IPS DF 6.9 (cell line): ENCODE measurements at places on chromosomes 13 and 19.

GRCh38 chr13:28621449-28621848 is 37.5 kb upstream of the POMP start:
- DNase-seq = no peak

- no peak for DNase-seq
Observed at GRCh38 chr13:22703601-22704209, 477.1 kb upstream of the SGCG start.

DNA sequence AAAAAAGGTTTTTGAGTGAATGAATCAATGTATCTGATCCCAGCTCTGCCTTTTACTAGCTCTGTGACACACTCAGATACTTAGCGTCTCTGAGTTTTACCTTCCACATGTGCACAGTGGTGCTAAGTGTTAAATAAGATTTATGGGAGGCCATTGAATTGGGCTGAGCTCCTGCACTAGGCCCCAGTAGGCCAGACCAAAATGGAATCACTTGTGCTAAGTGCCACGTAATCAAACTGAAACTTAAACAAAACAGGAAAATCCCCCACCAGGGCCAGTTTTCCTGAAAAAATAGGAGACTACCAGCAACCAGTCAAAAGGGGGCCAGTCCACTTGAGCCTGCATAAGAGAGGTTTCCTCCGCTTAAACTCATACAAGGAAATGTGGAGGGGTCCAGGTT is 40.9 kb downstream of the GJA3 start:
- no peak for DNase-seq

GRCh38 chr19:13057147-13057572 is 45.5 kb downstream of the LYL1 start:
- no peak for DNase-seq

GRCh38 chr13:36920616-36921185 is 663 bp upstream of the SMAD9 start:
- DNase-seq = no peak

DNA sequence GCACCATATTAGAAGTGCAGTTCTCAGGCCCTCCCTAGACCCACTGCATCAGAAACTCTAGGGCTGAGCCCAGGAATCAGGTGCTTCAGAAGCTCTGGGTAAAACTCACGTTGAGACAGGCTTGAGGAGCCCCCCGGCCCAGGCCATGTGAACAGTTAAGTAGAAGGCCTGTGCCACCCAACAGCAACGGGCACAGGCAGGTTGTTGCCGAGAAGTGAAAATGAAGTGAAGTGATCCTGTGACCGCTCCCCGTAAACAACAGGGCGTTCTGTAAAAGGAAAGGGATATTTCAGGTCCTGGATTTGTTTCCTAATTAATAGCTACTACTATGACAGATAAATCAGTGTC is 128.8 kb downstream of the ATP11A start:
- no peak for DNase-seq

DNA sequence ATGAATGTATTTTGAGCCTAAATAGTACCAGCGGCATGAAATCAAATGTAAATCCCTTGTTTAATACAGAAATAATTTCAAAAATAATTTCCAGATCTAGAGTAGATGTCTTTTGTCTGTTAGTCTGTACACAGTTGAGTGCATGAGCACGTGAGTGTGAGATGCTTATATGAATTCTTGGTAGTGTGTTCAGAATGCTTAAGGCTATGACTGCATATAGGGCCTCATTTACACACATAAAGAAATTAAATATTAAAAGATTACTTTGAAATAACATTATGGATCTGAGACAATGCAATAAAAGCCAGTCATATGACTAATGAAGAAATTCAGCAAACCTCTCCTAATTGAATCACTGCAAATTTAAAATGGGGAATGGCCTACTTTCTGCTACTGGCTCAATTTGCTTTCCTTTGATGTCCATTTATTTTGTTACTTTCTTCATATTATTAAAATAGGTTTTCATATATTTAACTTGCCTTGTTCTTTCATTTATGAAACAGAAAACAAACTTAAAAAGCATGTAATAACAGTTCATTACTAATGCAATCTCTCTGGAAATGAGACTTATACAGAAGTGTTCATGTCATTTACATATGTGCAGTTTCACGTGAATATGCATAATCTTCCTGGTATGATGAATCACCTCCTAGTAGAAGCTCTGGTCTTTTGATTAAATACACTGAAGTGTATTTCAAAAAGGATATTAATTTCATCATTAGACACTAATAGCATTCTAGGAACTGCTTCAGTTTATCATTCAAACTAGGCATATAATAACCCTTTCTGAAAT is 4.5 kb downstream of the AMER2 start:
- DNase-seq = no peak
